Fibroblast of skin of right biceps (primary cell): ENCODE measurements at places on chromosomes 4 and X.

- DNase-seq = no peak
Measured at GRCh38 chrX:45716750-45717149, 516.1 kb upstream of the DIPK2B start.

- DNase-seq = no peak
Measured at GRCh38 chr4:40190880-40191815, 5.7 kb upstream of the RHOH start.

GRCh38 chr4:139848028-139848427 is 182.4 kb downstream of the MGST2 start:
- DNase-seq = no peak

DNA sequence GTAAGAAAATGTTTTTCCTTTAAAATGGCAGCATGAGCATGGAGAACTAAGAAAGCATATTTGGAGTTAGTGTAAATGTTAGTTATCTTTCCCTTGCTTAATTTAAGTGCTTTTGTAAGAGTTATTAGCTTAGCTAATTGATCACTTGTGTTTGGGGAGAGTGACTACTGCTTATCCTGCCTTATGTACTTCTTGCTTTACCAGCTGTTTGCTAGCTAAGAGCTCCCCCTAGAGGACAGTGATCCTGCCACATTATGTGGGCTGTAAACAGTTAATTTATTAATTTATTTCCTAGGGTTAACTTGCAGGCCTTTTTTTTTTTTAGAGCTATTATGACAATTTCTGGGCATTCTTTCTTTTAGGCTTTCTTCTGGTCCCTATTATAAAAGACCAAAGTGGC is 435.8 kb downstream of the MAGEB5 start:
- no peak for DNase-seq

- no peak for DNase-seq
Measured at GRCh38 chrX:150765782-150766350, 72.7 kb downstream of the MTMR1 start.

DNA sequence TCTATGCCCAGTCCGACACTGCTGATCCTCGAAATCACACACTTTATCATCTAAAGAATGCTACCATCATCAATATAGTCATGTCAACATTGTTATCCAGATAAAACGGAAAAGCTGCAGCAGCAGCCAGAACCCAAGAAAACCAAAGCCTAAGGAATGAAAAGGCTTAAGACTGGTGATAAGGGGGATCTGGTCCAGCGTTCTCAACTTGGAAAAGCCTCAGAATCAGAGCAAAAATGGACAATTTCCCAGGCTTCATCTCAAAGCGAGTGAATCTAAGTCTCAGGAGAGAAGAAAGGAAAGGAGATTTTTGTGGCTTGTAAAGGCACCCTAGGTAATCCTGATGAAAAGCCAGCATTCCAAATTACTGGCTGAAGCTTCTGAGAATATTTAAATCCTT is 8.2 kb downstream of the ZNF518B start:
- no peak for DNase-seq

GRCh38 chr4:177374966-177375365 is 65.3 kb downstream of the NEIL3 start:
- peak; percentile 4 for DNase-seq
